ENCODE measurements at places on chromosomes 2 and 18.

- DNase-seq = no peak
Measured at GRCh38 chr2:62467100-62467474, 38.9 kb downstream of the TMEM17 start.

- DNase-seq = no peak
Measured at GRCh38 chr2:44055664-44056063, 59.9 kb upstream of the LRPPRC start.

GRCh38 chr18:47930199-47930930 lies at the start of gene SMAD2:
TSS of gene SMAD2 (minus strand) at chr18:47930659. CDS start at chr18:47896756, 33,903 bp downstream.
- DNase-seq = peak; percentile 54

GRCh38 chr2:199339891-199340605 lies 117.7 kb downstream of the SATB2 start:
- DNase-seq = no peak

- no peak for DNase-seq
Measured at GRCh38 chr18:78768221-78768620, 211.4 kb upstream of the SALL3 start.

GRCh38 chr2:88059979-88060906 lies 4.7 kb upstream of the KRCC1 start:
- DNase-seq = peak; percentile 2

DNA sequence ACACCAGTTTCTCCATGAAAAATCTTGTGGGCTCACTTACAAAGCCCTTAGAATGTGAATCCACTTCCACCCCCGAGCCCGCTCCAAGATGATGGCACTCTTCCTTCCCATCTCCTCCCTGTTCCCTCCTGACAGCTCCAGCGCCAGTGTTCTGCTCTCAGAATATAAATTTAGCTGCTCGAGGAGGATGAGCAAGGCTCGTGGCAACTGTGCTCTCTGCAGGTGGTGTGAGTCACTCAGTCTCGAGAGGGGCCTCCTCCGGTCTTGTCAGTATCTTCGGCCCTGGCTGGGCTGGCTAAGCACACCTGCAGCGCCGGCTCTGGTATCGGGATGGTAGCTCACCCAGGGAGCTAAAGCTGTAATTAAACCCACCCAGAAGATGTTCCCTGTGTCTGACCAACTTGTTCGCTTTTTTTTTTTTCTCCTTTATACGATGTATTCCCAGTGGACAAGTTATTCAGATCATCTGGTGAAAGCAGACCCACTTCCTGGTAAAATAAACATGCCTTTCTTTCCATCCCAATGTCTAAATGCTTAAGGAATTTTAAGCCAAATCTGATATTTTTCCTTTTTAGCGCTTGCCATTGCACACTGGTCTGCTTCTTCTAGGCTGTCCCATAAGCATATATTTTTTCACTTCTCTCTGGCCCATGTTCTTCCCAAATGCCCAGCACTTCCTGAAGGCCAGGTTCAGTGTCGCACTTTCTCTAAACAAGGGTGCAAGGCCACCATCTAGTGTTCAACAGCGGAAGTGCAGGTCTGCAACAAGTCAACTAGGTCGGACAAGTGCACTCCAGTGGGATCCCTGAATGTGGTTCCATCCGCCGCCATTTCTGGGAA lies 31.4 kb upstream of the YPEL5 start:
- peak; percentile 35 for DNase-seq

- DNase-seq = no peak
Measured at GRCh38 chr2:150802635-150803034, 315.2 kb upstream of the RND3 start.

- DNase-seq = no peak
Measured at GRCh38 chr2:15176604-15177003, 384.5 kb downstream of the NBAS start.

GRCh38 chr2:151761687-151762086 lies 27.4 kb upstream of the NEB start:
- DNase-seq = no peak

DNA sequence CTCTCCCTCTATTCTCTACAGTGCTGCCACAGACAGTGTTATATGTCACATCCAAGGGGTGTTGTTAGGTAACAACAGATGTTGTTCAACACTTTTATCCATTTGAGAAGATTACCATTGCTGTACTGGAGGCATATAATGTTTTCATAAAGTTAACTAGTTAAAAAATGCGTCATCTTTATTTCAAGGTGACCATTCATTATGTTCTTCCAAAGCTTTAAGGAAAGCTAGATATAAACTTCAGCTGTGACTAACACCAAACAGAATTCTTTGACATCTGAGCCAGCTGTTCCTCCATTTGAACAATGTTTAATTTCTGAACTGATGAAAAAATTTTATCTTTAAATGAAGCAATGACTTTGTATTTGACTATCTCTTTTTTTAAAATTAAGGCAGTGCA lies 1099.6 kb upstream of the TMEFF2 start:
- no peak for DNase-seq

DNA sequence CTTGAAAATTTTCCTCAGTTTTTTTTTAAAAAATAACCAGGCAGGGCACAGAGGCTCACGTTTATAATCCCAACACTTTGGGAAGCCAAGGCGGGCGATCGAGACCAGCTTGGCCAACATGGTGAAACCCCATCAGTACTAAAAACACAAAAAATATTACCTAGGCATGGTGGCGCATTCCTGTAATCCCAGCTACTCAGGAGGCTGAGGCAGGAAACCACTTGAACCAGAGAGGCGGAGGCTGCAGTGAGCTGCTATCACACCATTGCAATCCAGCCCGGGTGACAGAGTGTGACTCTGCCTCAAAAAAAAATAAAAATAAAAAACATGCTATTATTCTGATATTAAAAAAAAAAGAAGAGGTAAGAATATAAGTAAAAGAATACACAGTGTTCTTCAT lies 191.0 kb downstream of the ZEB2 start:
- no peak for DNase-seq

GRCh38 chr2:70145851-70146739 lies 44.7 kb downstream of the C2orf42 start:
- no peak for DNase-seq

DNA sequence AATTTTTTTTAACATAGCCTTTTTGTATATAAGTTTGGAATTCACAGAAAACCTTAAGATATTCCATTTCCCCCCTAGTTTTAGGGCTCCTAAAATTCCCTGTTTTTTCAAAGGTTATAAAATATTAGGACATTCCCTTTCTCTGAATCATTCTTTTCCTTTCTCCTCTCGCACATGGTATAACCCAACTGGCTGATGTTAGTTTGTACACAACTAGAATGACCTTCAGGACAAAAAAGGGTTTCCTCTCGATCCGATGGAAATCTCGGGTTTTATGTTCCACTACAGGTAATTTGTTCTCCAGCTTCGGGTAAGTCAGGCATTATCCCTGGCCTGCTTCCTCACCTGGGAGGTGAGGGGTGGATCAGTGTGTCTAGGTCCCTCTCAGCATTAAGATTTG lies 215.1 kb downstream of the LDLRAD4 start:
- DNase-seq = no peak

- DNase-seq = no peak
Measured at GRCh38 chr18:64377446-64377845, 228.6 kb upstream of the LINC00305 start.

- no peak for DNase-seq
Measured at GRCh38 chr2:230865307-230865765, 594 bp downstream of the ITM2C start.

- no peak for DNase-seq
Measured at GRCh38 chr2:102667072-102667471, 47.7 kb downstream of the SLC9A2 start.

- no peak for DNase-seq
Measured at GRCh38 chr2:72824224-72824842, 1.5 kb downstream of the EXOC6B start.

GRCh38 chr18:78496079-78496478 lies 483.5 kb upstream of the SALL3 start:
- DNase-seq = no peak

GRCh38 chr18:33469699-33470098 lies 29.2 kb upstream of the CCDC178 start:
- no peak for DNase-seq

GRCh38 chr2:121372721-121373353 lies 87.8 kb upstream of the TFCP2L1 start:
- DNase-seq = no peak

DNA sequence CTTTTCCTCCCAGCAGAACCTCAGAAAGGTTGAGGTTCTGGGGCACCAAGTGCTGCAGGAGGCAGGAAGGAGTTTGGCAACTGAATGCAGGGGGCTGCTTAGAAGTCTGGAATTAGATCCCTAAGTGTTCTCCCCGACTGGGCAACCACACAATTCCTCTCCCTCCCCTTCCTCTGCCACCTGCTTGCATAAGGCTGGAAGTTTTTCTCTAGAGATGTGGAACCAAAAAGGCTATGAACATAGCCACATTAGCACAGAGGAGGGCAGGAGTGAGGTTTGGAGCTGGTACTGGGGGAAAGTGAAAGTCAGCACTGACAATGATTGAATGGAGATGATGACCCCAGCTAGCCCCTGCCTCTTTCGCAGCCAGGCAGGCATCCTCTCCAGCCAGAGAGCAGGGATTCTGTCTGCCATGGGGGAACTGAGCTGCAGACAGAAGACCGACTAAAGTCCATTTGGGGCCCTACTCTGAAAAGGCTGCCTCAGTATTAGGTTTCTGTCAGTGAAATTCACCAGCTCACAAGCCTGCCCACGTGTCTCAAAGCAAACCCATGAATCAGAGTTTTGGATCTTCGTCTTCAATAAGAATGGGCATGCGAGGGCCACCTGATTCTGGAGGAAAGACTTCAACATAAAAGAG lies 87.9 kb upstream of the ITGA6 start:
- DNase-seq = no peak

DNA sequence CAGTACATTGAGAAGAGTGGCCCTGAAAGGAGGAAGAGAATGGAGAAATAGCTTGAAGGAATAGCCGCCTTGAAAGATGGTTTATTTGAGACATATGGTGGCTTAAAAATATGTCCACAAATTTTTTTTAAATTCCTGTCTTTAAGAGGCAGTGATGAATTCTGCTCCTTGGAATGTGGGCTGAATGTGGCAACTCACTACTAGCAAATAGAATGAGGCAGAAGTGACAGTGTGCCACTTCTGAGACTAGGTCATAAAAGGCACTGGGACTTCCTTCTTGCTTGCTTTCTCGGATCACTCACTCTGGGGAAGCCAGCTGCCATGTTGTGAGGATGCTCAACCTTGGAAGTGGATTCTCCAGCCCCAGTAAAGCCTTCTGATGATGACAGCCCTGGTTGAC lies 67.0 kb downstream of the FAM161A start:
- no peak for DNase-seq

DNA sequence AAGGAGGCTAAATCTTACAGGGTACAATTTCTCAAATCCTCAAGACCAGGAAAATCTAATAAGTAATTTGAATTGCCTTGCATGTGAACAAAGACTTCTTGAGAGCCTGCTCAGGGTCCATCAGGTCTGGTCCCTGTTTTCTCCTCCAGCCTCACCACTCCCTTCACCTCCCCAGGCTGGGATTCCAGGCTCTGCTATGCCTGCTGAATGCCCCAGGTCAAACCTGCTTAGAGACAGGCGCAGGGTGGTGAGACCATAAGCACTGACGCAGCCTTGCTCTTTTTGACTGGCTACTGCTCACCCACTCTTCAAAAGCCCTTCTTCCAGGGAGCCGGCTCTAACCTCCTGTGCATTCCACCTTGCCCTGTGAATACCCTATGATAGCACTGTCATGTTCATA lies 356.4 kb upstream of the ACVR2A start:
- no peak for DNase-seq

DNA sequence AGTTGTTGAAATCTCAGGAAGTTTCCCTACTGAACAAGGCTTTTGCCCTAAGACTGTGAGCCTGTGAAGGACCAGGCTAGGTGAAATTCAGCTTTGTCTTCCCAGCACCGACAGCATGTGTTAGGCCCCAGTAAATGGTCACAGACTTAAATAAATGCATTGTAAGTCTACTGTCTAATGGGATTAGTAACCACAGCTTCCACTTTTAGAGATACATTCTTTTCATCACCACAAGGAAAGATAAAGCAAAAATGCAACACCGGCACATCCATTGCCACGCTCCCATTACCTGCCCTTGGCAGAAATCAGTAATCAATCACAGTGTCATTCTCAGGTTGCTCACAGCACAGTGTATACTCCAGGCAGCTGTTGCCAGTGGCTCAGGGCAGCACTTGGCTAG lies 59.3 kb downstream of the CRACDL start:
- no peak for DNase-seq

- DNase-seq = no peak
Measured at GRCh38 chr2:37856101-37856751, 68.9 kb upstream of the RMDN2 start.

- DNase-seq = no peak
Measured at GRCh38 chr2:45612285-45612684, 1.2 kb upstream of the SRBD1 start.

DNA sequence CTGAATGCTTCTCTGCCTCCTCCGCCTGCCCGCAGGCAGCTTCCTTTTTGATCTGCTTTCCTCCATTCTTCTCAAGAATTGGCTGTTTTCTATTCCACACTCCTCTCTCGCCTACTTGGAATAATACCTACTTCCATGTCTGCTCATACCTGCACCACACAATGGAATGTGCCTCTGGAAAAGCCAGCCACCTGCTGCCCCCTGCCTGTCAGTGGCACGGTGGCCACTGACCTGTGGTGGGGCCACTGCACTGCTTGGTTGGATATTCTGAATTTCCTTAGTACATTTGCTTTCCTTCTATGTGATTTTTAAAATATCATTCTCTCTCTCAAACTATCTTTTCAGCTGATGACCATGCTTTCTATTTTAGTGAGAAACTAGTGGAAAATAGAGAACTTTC lies 406.9 kb downstream of the DCDC2C start:
- DNase-seq = no peak

DNA sequence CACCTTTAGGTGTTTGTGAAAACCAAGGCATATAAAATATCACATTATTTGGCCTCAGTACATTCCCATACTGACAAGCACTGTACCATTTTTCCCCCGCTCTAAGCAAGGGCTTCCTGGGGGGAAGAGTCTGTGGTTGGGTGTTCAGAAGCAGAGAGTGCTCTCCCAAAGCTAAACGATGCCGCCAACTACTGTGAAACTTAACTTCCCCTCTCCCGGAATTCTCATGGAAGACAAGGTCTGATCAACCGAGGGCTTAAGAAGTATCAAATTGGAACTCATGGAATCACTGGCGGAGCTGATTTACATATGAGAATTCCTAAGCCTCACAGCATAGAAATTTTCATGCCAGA lies 433 bp upstream of the MFF start:
- no peak for DNase-seq

GRCh38 chr2:210169516-210170195 lies 1.6 kb downstream of the KANSL1L start:
- no peak for DNase-seq

DNA sequence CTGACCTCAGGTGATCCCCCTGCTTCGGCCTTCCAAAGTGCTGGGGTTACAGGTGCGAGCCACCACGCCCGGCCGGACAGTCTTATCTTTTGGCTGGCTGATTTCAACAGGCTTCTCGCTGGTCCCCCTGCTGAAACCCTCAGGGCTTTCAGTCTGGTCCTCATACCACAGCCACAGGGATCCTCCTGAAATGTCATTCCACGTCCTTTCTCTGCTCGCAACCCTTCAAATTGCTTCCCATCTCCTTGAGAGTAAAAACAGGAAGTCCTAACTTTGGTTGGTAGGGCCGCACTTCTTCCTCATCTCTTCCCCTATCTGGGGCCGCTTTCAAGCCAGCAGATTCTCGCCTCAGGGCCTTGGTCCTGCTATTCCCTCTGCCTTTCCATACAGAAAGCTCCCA lies 1.4 kb upstream of the CAB39 start:
- DNase-seq = no peak
